ENCODE measurements at places on chromosomes 11 and 22. TPM values are rescaled to one million over a fixed set of nuclear protein-coding genes. Genes with fewer than 3 reads are reported as not detected.

DNA sequence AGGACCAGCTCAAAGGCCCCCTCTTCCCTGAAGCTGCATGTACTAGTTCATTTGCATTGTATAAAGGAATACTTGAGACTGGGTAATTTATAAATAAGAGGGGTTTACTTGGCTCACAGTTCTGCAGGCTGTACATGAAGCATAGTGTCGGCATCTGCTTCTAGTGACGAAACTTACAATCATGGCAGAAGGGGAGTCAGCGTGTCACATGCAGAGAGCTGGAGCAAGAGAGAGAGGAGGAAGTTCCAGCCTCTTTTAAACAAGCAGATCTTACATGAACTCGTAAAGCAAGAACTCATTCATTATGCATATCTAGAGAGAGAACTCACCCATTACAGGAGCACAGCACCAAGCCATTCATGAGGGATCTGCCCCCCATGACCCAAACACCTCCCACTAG lies 7.1 kb upstream of the HMGXB4 start:
- H3K36me3 ChIP-seq = no peaks in the 10 kb centered on the region
- H3K27ac ChIP-seq = no peak overlapping the region
- no peaks in the 10 kb centered on the region for H3K27me3 ChIP-seq
- no peak overlapping the region for H3K4me3 ChIP-seq
- no peak for DNase-seq

Gene PGA5
- total RNA-seq = not detected

DNA sequence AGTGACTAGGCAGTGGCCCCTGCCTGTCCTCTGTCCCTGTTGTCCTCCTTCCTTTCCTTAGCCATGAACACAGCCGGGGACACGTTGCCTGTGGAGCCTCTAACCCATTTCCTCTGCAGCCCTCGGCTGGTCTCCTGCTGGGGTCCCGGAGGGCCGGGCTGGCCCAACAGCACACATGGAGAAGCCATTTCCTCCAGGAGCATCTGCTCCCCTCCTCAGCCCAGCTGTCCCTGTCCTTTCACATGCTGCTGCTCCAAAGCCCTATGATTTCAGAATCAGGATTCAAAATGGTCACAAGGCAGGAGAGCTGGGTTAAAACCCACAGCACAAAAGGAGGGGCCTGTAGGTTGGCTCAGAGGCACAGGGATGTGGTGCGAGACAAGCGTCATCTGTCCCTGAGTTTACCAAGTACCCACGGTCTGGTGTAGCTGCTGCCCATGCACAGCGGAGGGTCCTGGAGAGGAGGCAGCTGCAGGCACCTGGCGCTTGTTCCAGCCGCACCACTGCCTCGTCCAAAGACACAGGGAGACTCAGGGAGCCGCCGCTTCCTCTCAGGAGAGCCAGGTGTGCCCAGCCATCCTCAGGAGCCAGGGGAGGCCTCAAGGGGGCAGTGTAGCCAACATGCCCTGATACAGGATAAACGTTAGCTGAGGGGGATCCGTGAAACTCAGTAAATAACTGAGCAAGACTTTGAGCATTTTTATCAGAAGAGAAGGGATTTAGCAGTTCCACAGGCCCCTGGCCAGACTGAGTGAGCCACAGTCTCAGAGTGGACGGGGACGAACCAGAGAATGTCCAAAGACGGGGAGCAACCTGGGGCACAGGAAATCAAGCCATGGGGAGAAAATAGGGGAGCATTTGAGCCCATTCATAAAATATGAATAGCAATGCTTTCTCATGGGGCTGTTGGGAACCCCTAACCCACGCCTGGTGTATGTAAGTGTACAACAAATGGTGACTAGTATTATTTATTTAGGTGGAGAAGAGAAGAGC lies 3.9 kb upstream of the VSIG10L2 start:
- no peaks in the 10 kb centered on the region for H3K4me1 ChIP-seq
- no peak for DNase-seq
- no peaks in the 10 kb centered on the region for H3K36me3 ChIP-seq
- H3K27ac ChIP-seq = no peak overlapping the region
- H3K27me3 ChIP-seq = no peaks in the 10 kb centered on the region

Gene GPHA2
- total RNA-seq = not detected

DNA sequence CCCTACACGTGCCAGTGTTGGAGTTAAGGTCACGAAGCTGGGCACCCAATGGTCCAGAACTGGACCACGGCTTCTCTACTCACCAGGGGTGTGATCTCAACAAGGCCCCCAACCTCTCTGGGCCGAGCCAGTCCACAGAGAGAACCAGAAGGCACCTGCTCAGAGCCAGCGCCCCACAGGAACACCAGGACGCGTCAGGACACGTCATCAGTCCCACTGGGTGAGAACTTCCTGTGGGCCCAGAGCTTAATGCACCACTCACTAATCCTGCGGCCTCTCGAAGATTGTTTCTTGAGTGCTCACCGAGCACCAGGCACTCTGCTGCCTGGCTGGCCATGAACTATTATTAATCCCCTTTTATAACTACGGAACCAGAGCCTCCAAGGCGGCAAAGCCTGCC lies 10.1 kb downstream of the PHF21B start:
- H3K27me3 ChIP-seq = peaks cover 40% of the 10 kb centered on the region
- no peaks in the 10 kb centered on the region for H3K36me3 ChIP-seq
- no peak overlapping the region for H3K27ac ChIP-seq
- no peak overlapping the region for H3K4me3 ChIP-seq
- DNase-seq = no peak

GRCh38 chr22:38170469-38170868 lies 11.2 kb downstream of the PLA2G6 start:
- H3K36me3 ChIP-seq = no peaks in the 10 kb centered on the region
- peaks cover 62% of the 10 kb centered on the region for H3K4me1 ChIP-seq
- H3K27me3 ChIP-seq = no peaks in the 10 kb centered on the region
- DNase-seq = no peak
- no peak overlapping the region for H3K27ac ChIP-seq

DNA sequence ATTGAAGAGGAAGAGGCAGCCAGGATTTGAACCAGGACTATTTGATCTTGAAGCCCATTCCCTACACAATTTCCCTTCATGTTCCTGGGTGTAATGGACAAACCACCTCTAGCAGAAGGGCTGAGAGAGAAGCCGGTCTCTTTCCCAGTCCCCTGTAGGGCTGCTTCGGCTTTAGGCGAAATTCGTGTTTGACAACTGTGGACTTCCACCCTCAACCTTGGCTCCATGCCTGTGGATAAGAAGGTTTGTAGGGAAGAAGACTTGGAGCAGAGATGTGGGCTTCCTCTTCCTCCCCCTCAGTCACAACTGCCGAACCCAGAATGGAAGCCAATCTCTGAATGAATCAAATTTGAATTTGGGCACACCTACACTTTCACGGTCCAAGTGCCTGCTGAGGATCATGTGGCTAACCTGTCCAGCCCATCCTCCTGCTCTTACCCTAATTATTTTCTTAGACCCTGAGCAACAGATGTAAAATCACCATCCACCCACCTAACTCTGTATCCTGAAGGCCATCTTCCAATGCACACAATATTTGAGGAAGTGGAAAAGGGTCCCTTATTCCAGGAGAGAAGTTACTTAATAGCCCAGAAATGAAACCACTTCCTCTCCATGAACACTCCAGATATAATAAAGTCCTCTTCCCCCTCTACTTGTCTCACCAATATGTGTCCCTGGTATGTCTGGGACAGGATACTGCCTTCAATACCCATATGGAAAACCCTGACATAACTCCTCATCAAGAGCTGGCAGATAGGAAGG lies 10.1 kb upstream of the SCN2B start:
- H3K27me3 ChIP-seq = no peaks in the 10 kb centered on the region
- H3K36me3 ChIP-seq = no peaks in the 10 kb centered on the region
- DNase-seq = no peak
- H3K4me1 ChIP-seq = no peaks in the 10 kb centered on the region

DNA sequence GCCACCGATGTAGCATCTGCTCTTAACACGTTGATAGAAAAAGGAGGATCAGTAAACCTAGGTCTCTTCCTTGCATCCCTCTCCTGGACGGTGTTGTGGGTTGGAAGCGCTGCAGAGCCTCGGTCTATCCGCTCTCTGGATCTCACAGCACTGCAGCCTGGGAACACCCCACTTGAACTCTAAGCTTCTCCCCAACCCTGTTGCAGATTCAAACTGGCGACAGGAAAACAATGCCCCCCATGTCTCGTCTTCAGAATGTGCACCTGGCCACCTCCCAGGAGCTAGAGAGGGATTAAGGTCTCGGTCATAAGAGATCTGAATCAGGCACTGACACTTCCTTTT lies 454 bp downstream of the TMEM218 start:
- no peak overlapping the region for H3K27ac ChIP-seq
- no peak for DNase-seq
- no peaks in the 10 kb centered on the region for H3K36me3 ChIP-seq

DNA sequence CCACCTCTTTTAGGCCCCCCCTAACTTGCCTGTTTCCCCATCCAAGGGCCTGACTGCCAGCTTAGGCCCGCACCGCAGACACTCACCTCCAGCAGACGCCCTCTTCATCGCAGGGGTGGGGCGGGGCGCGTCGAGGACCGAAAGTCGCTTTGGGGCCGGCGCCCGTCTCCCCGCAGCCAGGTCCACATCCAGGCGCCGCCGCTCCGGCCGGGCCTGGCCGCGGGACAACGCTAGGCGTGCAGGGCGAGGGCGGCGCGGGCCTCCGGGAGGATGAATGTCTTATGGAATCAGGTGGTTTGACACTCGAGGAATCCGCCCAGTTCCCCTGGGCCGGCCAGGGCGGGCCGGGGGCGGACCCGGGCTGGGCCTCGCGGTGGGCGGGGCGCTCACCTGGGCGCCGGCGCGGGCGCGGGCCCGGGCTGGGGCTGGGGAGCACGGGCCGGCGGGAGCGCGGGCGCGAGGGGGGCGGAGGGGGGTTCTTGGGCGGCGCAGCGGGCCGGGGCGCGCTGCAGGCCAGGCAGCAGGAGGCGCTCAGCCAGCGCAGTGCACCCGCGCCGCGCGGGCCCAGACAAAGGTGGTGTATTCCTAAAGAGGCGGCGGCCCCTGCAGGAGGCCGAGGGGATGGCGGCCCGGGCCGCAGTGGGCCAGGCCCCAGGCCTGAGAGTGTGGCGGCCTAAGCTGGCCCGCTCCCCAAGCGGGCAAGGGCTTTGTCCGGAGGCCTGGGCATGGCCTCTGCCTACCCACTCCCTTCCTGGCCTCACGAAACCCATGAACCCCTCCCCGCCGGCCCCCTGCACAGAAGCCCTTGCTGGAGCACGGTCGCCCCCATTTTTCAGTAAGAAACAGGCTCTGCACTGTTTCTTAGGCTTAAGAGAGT lies 177.6 kb downstream of the IGLL1 start:
- peaks cover 39% of the 10 kb centered on the region for H3K4me1 ChIP-seq
- H3K27me3 ChIP-seq = no peaks in the 10 kb centered on the region
- no peaks in the 10 kb centered on the region for H3K36me3 ChIP-seq
- H3K27ac ChIP-seq = peak overlapping the region; percentile 54
- H3K4me3 ChIP-seq = no peak overlapping the region
- no peak for DNase-seq

DNA sequence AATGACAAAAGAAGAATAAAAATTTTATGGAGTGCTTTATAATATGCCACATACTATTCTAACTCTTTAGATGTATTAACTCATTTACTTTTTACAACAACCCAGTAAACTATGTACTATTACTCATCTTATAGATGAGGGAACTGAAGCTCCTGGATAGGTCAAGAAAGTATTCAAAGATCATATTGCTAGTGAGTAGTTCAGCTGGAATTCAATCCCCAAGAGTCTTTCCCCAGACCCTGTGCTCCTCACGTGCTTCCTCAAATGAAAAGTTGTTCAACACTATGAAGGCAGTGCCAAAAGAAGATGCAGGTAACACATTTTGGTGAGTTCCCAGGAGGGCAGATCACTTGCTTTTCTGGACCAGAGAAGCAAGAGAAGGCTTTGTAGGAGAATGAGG lies 46.8 kb downstream of the BTG4 start:
- no peak overlapping the region for H3K4me3 ChIP-seq
- no peak for DNase-seq
- H3K4me1 ChIP-seq = no peaks in the 10 kb centered on the region

Data from SJSA1 (cell line).